Kidney (tissue), 22 donors: ENCODE measurements at places on chromosomes 16 and 17. TPM values are rescaled to one million over a fixed set of nuclear protein-coding genes. Genes with fewer than 3 reads are reported as not detected.
A peak's percentile ranks its signal among the peaks of the same experiment; 100 is the strongest.

DNA sequence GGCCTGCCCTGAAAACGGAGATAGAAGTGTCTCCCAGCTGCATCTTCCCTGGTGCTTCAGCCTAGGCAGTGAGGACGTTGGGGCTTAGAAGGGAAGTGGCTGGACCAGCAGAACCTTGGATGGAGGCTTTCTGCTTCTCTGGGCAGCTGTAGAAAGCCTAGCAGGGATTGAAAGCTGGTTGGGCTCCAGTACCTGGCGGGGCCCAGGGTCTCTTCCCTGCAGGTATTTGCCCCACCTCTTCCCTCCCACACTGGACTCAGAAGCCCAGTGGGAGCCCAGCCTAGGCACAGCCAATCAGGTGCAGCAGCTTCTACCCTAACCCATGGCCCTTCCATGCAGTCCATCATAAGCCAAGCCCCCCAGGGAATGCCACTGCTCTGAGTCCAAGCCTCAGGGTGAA is 190.3 kb upstream of the IRX6 start:
- peak; percentile 22 for DNase-seq

The PRR15L gene
- 64.5 TPM for polyA plus RNA-seq

GRCh38 chr16:23505180-23505665 is 5.1 kb downstream of the GGA2 start:
- DNase-seq: no peak

The KRT32 gene
- not detected for polyA plus RNA-seq

- DNase-seq: peak; percentile 89
Measured at GRCh38 chr16:87582216-87582965, 19.9 kb upstream of the JPH3 start.

DNA sequence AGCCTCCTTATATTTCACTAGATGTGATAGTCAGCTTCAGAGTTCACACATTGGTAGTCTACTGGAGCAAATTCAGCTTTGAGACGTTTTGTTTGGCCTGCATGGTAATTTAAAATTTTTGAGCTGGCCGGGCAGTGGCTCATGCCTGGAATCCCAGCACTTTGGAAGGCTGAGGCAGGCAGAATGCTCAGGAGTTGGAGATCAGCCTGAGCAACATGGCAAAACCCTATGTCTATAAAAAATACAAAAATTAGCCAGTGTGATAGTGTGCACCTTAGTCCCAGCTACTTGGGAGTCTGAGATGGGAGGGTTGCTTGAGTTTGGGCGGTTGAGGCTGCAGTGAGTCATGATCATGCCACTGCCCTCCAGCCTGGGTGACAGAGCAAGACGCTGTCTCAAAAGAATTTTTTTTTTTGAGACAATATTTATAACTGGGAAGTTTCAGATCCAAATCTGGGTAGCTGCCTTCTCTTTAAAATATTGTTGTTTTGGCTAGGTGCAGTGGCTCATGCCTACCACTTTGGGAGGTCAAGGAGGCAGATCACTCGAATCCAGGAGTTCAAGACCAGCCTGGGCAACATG is 4.8 kb upstream of the BLMH start:
- DNase-seq: no peak

DNA sequence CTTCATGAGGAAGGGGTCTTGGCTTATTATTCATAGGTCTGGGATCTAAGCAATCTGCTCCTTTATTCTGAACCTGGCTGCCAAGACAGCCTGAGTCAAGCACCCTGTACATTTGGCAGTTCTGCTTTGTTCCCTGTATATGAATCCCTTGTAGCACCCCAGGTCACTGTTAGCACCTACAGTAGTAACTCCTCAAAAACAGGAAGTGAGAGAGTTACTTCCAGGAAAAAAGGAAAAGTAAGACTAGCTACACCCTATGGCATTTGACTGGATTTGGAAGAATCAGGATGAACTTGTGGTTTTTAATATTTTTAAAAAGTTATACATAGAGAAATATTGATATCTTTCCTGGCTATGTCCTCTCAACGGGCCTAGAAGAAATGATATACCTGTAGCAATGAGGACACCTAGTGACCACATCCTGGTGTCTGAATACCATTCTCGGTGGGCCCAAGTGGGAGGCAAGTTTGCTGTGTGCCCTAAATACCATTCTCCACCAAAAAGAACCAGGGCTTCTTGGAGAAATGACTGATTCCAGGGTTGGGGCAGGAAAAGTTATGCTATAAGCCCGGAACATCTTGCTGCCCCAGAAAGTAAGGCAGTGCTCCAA is 9.9 kb downstream of the ANKRD40 start:
- DNase-seq: no peak

GRCh38 chr17:13200671-13201070 is 182.8 kb upstream of the ELAC2 start:
- DNase-seq: no peak

DNA sequence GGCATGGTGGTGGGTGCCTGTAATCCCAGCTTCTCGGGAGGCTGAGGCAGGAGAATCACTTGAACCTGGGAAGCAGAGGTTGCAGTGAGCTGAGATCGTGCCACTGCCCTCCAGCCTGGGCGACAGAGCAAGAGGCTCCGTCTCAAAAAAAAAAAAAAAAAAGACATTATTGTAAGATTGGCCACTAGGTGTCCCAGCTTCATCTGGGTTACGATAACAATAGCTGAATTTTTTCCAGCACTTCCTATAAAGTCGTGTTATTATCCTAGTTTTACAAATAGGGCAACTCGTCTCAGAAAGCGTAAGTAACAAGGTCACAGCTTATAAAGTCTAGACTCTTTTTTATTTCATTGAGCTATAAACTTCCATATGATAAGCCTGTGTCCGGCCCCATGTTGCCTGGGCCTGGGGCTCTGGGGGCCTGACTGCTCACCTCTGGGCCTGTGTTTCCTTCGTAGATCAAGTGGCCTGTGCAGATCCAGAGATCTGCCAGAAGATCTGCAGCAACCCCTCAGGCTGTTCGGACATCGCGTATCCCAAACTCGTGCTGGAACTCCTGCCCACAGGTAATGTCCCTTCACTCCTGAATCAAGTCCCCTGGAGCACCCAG is 60.5 kb downstream of the SLC5A11 start:
- DNase-seq: no peak

- DNase-seq: no peak
Measured at GRCh38 chr16:29182501-29182900, 197.6 kb downstream of the LAT start.
